Fibroblast of skin of left biceps (primary cell): ENCODE measurements at places on chromosomes 13 and 19.

DNA sequence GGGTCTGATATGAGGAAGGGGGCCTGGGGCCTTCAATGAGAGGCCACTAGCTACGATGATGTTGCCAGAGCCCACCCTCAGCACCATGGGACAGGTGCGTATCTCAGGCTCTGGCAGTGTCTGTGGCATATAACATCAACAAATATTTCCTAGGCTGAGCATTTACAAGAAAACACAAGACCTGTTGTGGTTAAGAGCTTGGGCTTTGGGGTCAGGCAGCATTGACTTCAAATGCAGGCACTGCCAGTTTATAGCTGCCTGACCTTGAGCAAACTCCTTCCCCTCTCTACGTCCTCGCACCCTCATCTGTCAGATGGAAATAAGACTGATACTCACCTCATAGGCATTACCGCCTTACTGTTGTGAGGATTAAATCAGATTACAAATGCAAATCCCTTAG is 156.0 kb downstream of the KATNAL1 start:
- no peak for DNase-seq

GRCh38 chr19:16702123-16702522 is 17.5 kb upstream of the NWD1 start:
- DNase-seq = no peak

GRCh38 chr13:90545070-90545840 is 802.2 kb upstream of the MIR17HG start:
- no peak for DNase-seq

- DNase-seq = no peak
Measured at GRCh38 chr13:87393358-87393757, 277.8 kb upstream of the SLITRK5 start.

GRCh38 chr19:16599655-16600346 is 27.6 kb upstream of the SLC35E1 start:
- no peak for DNase-seq

DNA sequence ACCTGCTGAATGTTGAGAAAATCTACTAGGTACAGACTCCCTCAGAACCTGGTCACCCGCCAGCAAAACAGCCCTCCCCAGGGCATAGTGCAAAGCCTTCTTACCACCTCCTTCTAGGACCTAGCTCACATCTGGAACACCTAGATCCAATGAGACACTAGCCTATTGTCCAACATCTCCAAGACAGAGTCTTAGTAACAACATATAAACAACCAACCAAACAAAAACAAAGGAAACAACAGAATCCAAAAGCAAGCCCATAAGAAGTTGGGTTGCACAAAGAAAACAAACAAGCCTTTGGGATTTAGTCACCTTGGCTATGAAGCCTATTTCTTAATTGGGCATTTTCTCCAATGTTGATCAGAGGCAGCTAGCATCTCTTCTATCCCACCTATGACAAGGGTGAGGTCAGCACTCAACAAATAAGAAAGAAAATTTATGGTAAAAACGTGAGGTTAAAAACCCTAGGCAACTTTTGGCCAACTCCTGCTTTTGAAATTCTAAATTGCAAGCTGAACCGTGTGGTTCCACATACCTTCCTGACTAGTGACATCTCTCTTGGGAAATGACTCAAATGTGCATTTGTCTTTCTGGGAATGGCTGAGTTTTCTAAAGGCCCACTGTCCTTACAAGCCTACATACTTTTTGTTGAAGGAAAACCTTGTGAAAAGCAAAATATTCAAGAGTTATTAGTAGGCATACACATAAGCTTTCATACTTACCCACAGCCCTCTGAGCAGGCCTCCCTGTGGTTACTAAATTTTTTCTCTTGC is 66.7 kb downstream of the FAM216B start:
- DNase-seq = peak; percentile 94

GRCh38 chr19:3494559-3494958 is 5.9 kb downstream of the DOHH start:
- DNase-seq = no peak

DNA sequence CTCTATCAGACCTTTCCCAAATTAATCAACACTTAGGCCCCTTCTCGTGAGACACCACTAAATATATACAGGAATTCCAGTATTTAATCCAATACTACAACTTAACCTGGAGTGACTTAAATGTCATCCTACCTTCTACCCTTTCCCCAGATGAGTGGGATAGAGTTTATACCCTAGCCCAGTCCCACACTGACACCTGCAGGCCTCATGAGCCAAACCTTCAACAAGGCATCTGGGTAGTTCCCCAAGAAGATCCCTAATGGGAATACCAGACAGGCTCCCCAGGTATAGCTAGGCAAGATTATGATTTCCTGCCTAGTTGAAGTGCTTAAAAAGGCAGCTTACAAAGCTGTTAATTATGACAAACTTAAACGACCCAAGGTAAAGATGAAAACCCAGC is 15.9 kb downstream of the ZNF83 start:
- DNase-seq = no peak

GRCh38 chr13:58266271-58266670 is 634.7 kb downstream of the PCDH17 start:
- DNase-seq = no peak

DNA sequence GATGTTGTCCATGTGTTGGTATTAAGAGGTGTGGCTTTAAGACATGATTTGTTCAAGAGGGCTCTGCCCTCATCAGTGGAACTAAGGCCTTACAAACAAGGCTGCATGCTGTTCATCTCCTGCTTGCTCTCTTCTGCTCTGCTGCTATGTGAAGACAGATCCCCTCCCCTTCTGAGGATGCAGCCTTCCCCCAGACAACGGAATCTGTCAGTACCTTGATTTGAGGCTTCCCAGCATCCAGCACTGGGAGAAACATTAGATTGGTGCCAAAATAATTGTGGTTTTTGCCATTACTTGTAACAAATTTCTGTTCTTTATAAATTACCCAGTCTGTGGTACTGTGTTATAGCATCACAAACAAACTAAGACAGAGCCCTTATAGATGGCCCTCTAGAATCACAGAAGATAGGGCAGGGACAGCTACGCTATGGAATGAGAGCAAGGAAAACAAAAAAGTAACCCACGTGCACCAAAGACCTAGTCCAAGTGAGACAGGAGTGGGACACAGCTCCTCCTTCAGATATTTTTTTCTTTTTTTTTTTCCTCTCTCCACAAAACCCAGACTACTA is 151.5 kb upstream of the RXFP2 start:
- peak; percentile 28 for DNase-seq

DNA sequence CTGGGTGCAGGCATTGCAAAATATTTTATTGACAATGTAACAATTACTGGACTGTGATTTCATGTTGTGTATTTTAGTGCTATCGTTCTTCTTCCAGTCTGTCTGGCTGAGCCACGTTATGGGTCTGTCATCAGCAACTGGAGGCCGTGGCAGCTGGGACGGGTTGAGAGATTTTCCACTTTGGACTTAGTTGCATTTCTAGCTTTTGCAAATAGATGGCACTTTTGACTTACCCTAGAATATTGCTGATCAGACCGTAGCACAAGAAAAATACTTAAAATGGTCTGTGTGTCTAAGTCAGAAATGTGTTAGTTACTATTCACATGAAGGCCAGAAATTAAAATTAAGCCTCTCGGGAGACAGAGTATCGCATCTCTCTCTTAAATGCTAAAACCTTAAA is 211.1 kb downstream of the TEX29 start:
- DNase-seq = no peak

- DNase-seq = no peak
Measured at GRCh38 chr13:94329277-94329676, 150.2 kb downstream of the DCT start.

- no peak for DNase-seq
Measured at GRCh38 chr13:110866491-110867170, 48.2 kb downstream of the ANKRD10 start.

GRCh38 chr19:35303357-35303915 is 11.5 kb downstream of the MAG start:
- DNase-seq = no peak

DNA sequence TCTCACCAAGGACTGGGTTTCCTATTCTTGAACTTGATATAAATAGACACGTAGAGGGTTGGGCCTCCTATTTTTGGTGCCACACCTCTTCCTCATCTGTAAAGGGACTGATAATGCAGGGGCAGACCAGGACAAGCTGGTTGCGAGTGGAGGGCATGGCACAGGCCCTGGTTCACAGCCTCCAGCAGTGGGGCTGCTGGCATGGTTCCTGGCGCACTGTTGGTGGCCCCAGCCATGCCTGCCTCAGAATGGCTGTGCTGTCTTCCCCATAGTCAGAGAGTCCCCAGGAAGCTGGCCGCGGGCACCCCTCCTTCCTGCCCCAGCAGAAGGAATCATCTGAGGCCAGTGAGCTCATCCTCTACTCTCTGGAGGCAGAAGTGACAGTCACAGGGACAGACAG is 10.5 kb upstream of the OVOL3 start:
- no peak for DNase-seq

DNA sequence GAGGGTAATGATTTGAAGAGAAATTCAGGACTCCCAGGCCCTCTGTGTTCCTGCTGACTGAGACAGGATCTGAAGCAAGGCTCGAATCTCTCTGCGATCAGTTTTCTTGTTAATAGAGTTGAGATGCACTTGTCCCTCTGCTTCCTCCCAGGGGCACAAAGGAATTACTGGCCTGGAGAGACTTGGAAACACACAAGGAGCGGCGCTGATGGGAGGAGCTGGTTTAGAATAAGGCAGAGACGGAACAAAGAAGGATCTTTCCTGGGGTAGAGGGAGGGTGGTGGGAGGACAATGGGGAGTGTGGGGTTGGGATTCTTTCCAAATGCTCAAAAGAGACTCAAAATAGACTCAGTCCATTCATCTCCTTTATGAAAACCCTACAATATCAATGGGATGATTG is 719.1 kb downstream of the UQCRFS1 start:
- DNase-seq = no peak

GRCh38 chr13:77724092-77724491 is 26.6 kb downstream of the SLAIN1 start:
- no peak for DNase-seq

DNA sequence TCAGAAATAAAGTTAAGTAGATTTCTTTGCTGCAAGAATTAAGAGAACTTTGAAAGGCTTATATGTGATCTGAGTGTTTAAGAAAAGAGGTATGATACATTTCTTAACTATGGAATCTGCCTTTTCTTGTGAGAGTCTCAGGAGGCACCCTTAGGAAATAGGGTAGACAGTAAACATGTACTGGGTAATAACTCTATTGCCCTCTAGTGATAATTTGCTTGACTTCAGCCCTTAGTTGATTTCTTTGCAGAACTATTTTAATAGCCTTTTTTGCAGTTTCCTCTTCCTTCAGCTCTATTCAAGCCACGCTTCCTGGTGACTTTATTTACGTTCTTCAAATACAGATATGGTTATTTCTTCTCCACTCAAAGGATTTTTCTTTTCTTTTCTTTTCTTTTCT is 37.0 kb upstream of the CCNA1 start:
- DNase-seq = peak; percentile 32

GRCh38 chr13:110485604-110486003 is 75.9 kb downstream of the RAB20 start:
- peak; percentile 16 for DNase-seq

DNA sequence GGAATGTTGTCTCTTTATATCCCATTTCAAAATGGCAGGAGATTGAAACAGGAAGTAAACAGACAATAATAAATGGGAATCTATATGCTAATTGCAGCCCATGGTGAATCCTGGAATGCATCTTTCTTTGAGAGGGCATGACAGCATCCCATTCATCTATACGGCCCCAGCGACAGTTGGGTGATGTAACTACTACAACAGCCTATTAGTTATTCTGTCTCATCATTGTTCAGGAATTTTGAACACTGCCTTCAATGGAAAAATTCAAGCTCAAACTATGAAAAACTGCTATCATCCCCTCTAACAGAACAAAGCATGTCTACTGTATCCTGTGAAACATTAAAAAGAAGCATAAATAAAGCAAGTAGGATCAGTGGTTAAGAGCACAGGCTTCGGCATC is 262.1 kb downstream of the DCT start:
- peak; percentile 49 for DNase-seq

GRCh38 chr19:46035986-46036743 is 4.6 kb downstream of the IGFL4 start:
- no peak for DNase-seq

DNA sequence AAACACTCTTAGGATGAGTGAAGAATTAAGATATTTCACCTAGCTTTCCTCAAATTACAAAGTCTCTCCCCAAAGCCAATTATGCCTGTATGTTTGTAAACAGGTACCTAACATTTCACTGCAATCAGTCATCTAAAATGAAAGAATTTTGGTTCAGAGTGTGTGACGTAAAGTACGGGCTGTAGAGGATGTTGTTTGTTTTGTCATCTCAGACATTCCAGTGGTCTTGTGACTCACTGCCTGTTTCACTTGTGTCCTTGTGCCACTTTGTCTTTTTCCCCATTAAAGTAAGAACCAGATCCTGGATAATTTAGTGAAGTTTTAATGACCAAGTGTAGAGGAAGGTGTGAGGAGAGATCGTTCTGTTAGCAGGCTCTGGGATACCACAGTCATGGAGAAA is 28.6 kb upstream of the EID2 start:
- DNase-seq = no peak

DNA sequence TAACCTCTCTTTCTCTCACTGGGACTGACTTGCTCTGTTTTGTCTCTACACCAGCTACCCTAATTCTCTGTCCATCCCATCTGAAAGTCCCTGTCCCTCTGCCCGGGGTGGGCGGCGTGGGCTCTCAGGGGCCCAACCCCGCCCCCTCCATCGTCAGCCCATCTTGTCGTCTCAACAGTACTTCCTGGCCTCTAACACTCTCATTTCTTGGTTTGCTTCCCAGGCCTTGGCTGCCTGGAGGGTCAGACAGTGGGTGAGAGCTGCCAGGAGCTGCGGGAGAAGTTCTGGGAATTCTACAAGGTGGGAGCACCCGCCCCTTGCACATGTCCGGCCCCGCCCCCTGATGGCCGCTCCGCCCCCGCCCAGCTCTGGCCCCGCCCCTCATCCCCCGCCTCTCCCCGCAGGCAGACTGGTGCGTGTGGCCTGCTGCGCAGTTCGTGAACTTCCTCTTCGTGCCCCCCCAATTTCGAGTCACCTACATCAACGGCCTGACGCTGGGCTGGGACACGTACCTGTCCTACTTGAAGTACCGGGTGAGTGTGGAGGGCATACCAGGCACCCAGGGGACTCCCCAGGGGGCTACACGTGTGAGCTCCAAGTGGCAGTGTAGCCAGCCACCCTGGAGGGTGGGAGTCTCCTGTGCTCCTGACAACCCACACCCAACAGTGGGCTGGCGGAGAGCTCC is 1.7 kb downstream of the MPV17L2 start:
- no peak for DNase-seq

DNA sequence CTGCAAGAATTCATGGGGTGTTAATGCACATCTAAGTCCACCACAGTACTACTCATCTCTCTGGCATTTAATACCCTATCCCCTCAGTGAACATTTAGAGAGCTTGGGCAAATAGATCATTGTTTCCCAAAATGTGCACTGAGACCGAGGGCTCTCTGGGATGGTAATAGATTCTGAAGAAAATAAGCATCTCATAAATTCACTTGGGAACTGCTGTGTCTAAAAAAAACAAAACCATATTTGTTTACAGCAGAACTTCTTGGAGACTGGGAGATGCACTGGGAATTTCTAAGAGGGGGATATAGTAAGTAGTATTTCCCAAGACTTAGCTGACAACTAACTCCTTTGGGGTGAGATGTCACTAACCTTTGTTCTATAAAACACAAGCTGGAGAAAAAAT is 58.4 kb downstream of the ENOX1 start:
- DNase-seq = no peak

- no peak for DNase-seq
Measured at GRCh38 chr19:45595814-45596213, 6.2 kb downstream of the GPR4 start.
